ENCODE measurements at places on chromosomes 5 and 9. TPM values are rescaled to one million over a fixed set of nuclear protein-coding genes. Genes with fewer than 3 reads are reported as not detected.
A peak's percentile ranks its signal among the peaks of the same experiment; 100 is the strongest.

- DNase-seq: peak; percentile 63
Observed at GRCh38 chr9:133943781-133944745, 48.1 kb downstream of the VAV2 start.

GRCh38 chr5:130836729-130837649 lies 328.1 kb downstream of the HINT1 start:
- no peak for DNase-seq

DNA sequence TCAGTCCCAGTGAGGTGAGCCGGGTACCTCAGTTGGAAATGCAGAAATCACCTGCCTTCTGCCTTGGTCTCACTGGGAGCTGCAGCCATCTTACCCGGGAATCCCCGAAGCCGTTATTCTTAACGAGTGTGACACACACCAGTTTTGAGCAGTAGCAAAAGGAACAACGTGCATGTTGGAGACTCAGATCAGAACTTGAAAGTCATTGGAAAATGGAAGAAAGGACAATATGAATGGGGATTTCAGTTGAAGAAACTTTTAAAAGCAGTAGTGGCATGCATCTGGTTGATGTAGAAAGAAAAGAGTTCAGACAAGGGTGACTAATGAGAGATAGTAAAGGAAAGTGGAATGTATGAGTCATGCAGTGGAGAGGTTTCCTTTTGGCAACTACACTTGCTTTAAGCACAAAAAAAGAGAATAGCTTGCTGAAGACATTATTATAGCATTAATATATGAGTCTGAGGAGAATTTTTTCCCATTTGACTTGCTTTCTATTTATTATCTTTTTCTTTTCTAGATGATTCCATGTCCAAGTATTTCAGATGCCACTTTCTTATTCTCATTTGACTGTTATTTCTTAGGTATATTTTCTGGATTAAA lies 44.4 kb upstream of the ANKDD1B start:
- no peak for DNase-seq

DNA sequence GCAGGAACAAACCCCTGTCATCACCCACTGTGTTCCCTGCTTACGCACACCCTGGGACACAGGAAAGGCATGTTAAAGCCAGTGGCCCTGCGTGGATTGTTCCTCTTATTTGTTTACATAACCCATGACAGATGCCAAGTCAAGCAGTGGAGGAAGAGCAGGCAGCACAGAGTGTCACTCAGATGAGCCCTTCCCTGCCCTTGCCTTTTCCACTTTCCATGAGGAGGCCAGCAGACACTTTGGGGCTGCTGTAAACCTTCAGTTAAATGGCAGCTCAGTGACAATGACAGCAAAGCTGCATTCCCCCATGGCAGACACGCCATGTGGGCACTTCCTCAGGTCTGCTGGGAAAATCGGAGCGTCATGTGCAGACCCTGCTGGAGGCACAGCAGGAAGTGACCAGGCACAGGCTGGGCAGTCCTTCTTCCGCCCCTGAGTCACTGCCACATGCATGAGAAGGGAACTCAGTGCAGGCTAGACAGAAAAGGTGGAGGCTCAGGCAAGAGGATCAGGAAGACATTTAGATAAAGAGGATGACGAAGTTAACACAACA lies 216.8 kb upstream of the PIK3R1 start:
- DNase-seq: peak; percentile 78

GRCh38 chr9:24939109-24939850 lies 393.6 kb upstream of the IZUMO3 start:
- no peak for DNase-seq

- DNase-seq: no peak
Observed at GRCh38 chr5:61827445-61827975, 478.5 kb upstream of the KIF2A start.

DNA sequence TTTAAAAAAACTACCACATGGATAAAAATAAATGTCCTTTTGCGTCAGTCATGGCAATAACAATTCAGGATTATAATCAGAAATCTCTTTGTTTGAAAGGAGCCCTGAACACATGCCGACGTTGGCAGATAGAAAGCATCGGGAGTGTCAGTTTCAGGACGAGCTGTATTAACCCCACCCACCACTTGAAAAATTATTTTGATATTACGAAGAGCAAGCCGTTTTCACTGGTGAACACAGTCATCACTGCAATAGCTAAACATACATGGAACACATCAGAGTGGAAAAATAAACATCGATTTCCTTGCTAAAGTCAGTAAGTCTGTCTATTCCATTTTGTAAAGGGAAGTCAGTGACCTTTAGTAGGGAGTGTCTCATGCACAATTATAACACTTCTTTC lies 266.4 kb upstream of the FBXL7 start:
- DNase-seq: no peak

GRCh38 chr9:6354072-6354686 lies 26.0 kb downstream of the TPD52L3 start:
- DNase-seq: no peak

- DNase-seq: peak; percentile 55
Observed at GRCh38 chr9:129875181-129875611, 39.9 kb downstream of the USP20 start.

GRCh38 chr5:120806202-120806601 lies 342.1 kb downstream of the PRR16 start:
- no peak for DNase-seq

GRCh38 chr9:110440172-110440571 lies 102.5 kb upstream of the TXNDC8 start:
- no peak for DNase-seq

- no peak for DNase-seq
Observed at GRCh38 chr9:104258296-104259011, 164.3 kb downstream of the SMC2 start.

DNA sequence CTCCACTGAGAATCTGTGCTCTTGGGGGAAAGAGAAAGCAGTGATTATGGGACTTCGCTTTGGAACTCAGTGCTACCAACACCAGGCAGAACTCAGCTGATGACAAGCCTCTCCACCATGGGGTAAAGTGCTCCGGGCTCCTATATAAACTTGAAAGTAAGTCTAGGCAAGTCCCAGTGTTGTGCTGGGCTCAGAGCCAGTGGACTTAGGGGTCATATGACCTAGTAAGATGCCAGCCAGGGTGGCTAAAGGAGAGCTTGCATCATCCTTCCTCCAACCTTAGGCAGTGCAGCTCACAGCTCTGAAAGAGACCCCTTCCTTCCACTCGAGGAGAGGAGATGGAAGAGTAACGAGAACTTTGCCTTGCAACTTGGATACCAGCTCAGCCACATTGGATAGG lies 35.1 kb upstream of the FREM1 start:
- DNase-seq: no peak

DNA sequence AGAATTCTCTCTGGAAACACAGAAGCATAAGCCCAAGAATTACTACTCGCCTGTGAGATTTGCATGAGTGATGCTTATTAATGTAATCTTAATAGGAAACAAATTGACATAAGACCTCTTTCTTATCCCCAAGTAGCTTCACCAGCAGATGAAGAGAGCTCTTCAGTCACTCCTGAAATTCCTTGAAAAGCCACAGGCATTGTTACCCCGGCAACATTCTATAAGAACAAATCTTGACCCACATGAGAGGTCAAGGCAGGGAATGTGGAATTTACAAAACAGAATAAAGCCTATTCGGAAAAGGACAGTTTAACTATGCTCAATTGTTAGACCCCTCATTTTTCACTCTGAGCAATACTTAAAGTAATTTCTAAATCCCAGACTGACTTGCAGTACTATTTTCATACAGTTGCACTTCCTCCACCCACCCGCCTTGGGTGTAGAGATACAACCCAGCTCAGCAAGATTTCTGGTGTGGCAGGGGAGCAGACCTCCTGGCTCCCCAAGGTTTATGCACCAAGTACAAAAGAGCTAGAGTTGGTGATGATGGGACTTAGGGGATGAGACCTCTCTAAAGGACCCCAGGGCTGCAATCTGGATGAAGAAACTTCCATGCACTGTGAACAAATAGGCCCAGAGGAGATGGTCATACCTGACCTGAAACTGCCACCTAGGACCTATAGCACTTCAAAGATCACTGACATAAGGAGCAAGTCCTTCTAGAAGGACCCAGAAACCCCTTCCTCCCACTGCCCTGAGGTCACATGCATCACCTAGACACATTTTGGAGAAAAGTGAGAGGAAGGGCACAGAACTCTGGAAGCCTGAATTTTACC lies 242.1 kb downstream of the ZNF608 start:
- DNase-seq: no peak

- no peak for DNase-seq
Observed at GRCh38 chr9:137880976-137881530, 3.5 kb downstream of the CACNA1B start.

GRCh38 chr5:157232706-157233105 lies 33.2 kb upstream of the CYFIP2 start:
- no peak for DNase-seq

GRCh38 chr9:2621722-2622460 lies at the start of gene VLDLR:
VLDLR (plus strand) TSS chr9:2621787; CDS start chr9:2622190, 403 bp downstream.
- DNase-seq: peak; percentile 75

- no peak for DNase-seq
Observed at GRCh38 chr9:137286975-137287383, 9.5 kb downstream of the TOR4A start.

- DNase-seq: no peak
Observed at GRCh38 chr9:114908805-114909448, 21.5 kb downstream of the TNFSF8 start.

GRCh38 chr5:97670447-97670846 lies 487.4 kb upstream of the RIOK2 start:
- DNase-seq: no peak

GRCh38 chr9:111037708-111038330 lies 451 bp downstream of the LPAR1 start:
- peak; percentile 70 for DNase-seq

- peak; percentile 75 for DNase-seq
Observed at GRCh38 chr5:97629276-97629675, 446.2 kb upstream of the RIOK2 start.

DNA sequence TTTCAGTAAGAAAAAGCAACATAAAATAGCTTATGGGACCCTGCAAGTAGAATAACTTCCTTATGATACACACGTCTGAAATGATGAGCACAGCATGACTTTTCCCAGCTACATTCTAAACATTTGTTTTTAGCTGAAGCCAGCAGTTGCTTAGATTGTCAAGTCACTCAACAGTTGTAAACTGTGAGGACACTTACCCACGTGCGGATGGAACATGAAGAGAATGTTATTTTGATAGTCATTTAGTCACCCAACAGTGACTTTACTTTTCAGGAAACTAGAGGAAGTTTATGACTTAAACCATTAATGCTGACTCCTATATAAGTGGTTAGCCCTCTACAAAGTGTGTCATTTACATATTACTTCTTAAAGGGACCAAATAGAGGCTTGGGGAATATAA lies 3.0 kb downstream of the HACD4 start:
- no peak for DNase-seq

DNA sequence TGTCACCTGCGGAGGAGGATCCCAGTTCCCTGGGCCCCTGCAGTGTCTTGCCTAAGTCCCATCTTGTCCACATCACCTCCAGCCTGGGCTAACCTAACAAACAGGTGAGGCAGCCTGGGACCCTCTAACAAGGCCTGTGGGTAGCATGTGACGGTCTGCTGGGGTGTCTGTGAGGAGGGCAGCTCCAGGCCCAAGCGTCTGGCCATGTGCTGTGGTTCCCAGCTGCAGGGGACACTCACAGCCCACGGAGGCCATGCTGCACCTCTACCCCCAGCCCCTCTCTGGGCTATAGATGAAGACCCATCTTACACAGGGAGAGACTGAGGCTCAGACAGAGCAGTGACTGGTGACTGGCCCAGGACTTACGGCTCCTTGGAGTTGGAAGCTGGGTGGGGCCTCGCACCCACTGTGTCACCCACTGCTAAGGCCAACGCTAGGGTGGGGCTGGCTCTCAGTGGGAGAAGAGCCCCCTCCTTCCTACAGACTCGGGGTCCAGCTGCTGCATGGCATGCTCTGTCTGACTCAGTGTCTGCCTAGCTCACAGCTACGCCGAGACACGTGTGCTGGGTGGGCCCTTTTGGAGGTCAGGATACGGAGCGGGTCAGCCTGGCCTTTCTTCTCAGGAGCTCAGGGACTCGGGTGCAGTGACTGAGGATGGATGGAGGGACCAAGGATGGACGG lies 40.8 kb upstream of the RNF130 start:
- DNase-seq: no peak

GRCh38 chr9:97511655-97512427 lies 10.4 kb downstream of the TMOD1 start:
- no peak for DNase-seq

SPINK4 gene
- total RNA-seq: not detected

TLE1 gene
- total RNA-seq: 9.8 TPM

SERF1A gene
- 6.7 TPM for total RNA-seq

MSX2 gene
- 1.4 TPM for total RNA-seq

HNRNPAB gene
- total RNA-seq: 85.6 TPM

OBP2B gene
- not detected for total RNA-seq

TNC gene
- total RNA-seq: 0.57 TPM

PCDHA10 gene
- 0.11 TPM for total RNA-seq

HTR4 gene
- 0.22 TPM for total RNA-seq
